Posterior vena cava (tissue), 2 donors: ENCODE measurements at places on chromosomes 3 and 15. TPM values are rescaled to one million over a fixed set of nuclear protein-coding genes. Genes with fewer than 3 reads are reported as not detected.

DNA sequence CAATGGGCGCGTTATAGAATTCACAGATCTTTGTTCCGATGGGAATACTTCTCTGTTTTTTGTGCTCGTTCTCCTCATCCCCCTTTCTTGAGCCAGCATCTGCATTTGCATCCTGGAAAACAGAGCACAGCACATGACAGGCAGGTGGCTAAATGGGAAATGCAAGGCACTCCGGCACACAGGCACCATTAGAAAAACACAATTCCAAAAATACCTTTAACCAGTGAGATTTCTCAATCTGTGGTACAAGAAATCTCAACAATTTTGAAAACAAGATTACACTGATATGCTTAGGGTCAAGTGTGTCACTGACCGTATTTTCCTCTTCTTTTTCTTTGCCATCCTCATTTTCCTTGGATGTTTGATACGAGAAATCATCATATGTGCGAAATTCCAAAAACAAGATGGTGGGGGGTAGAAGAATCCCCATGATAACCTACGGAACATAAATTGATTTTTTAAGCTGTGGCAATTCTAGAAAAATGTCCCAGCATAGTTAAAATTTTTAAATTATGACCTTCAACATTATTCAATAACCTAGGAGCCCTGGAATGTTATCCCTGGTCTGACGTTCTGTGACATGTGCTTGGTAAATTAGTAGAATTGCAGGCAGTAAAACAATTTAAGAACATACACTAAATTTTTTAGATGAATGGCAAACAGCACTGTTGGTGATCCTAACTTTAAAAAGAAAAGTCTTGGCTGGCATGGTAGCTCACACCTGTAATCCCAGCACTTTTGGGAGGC is 46.5 kb upstream of the MTMR10 start:
- no peak for DNase-seq

GRCh38 chr15:66872405-66872804 is 170.4 kb downstream of the SMAD6 start:
- DNase-seq, result no peak

- DNase-seq, result no peak
Observed at GRCh38 chr15:100914876-100915275, 4.3 kb upstream of the LRRK1 start.

DNA sequence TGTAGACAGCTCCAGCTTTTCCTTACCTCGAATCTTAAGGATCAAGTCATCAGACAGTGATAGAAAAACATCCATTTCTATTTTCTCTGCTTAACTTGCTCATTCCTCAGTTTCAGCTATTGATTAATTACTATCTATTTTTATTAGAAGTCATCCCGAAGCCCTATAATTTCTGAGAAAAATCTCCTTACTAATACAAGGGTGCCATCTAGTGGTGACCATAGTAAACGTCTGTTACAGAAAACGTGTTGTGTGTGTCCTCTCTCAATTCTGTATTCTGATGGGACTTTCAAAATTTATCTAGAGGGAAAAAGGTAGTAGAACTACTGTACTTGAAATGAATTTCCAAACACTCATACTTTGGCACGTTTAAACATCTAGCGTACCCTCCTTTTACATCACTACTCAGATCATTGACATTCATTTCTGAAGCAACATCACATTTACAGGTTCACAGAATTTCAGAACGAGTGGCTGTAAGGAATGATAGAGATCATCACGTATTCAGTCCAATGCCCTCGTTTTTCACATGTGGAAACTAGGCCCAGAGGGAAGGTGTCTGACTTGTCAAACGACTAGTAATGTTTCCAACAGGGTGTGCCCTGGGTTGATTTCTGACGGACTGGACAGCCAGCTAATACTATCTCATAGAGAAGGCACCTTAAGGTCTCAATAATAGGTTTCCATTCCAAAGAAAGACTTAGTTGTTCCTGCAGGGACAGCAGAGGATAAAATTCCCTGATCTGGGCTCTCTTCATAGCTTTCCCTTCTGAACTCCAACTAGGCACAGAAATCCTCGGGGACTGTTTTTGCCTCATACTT is 25.6 kb downstream of the HACD2 start:
- DNase-seq, result no peak

The LRTM1 gene
- total RNA-seq, result not detected

DNA sequence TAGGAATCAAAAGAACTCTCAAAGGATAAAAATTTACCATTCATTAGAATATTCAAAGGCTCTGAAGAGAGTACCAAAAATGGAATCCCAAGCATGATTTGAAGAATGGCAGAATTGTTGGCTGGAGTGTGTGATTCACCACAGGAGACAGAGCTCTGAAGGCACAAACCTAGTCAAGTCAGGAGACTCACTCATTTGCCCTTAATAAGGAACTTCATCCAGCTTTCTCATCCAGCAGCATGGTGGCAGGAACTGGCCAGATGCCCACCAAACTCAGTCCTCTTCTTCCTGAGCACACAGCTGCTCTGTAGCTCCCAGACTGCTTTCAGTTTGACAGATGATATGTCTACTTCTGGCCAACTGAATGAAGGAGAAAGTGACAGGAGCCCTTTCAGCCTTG is 16.5 kb upstream of the HEG1 start:
- DNase-seq, result no peak

GRCh38 chr3:3059645-3060044 is 50.5 kb downstream of the IL5RA start:
- DNase-seq, result no peak

- no peak for DNase-seq
Observed at GRCh38 chr15:83275412-83275811, 9.1 kb downstream of the BNC1 start.

DNA sequence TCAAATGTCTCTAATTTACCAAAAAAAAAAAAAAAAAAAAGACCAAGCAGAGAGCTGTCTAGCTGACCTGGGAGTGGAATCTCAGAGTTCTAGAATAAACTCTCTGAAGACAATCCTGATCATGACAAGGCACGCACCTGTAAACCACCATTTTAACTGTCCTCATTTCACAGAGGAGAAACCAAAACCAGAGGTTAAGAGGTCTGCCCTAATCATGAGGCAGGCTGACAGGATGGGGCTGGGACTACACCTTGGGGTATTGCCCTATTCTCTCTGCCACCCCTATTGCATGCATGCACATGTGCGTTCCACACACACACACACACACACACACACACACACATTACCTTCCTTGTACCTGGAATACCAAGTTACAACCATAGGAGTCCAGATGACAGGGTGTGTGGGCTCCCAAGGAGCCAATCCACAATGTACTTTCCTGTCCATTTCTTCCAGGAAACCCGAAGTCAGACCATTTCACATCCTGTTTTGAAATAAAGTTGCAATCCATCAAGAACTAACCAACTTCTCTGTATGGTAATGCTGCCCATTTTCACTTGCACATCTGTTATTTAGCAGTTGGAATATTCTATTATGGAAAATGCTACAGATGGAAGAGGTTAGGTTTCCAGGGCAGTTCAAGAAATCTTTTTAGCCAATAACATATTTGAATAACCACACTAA is 34.6 kb downstream of the HSPBAP1 start:
- no peak for DNase-seq

The NTRK3 gene
- total RNA-seq, result 94.1 TPM

- no peak for DNase-seq
Observed at GRCh38 chr3:141256820-141257219, 25.2 kb downstream of the PXYLP1 start.

DNA sequence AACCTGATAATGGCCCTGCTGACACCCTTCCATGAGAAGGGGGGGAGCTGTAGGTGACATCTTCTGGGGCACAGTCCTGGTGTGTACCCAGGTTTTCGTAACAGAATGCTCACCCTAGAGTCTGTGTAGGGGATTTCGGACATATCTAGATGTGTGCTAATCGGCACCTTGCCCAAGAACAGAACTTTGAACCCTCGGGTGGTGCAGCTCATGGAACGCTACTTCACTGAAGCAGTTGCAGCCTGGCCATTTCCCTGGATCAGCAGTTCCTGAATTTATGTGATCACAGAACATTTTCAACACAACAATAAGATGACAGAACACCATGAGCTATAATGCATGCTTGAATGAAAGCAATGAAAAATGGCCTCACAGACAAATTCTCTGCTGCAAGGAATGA is 57.5 kb upstream of the MUC13 start:
- no peak for DNase-seq

- no peak for DNase-seq
Observed at GRCh38 chr3:197490098-197491058, 65.4 kb downstream of the BDH1 start.

GRCh38 chr3:16498130-16498890 is 15.2 kb downstream of the RFTN1 start:
- no peak for DNase-seq

DNA sequence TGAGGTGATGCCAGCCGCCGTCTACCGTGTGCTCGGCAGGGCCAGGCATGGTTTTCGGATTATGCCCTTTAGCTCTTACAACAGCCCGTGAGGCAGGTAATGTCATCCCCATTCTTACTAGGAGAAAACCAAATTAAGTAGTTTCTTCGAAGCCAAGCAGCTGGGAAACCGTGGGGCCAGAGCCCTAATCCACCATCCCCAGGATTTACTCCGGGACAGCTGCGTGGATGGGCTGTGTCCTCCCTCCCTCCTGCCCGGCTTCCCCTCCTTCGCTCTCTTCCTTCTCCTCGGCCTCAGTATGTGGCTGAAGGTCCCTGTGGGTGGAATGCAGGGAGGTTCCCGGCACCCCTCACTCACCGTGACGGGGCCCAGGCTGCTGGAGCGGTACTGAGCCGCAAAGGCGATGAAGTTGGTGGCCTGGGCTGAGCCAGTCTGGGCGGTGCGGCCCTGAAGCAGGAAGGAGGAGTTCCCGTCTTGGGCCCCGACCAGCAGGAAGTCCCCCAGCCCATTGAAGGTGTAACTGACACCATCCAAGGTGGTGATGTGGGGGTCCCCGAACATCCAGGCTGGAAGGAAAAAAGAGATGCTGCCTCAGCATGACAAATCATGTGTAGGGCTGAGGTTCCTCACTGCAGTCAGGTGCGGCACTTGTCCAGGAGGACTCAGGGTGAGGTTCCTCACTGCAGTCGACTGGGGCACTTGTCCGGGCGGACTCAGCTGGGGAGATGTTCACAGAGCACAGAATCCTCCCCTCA is 42.5 kb downstream of the MUC20 start:
- peak; percentile 67 for DNase-seq

The RTP3 gene
- total RNA-seq, result not detected

- peak; percentile 82 for DNase-seq
Observed at GRCh38 chr15:77418966-77419835, 703 bp downstream of the PEAK1 start.

DNA sequence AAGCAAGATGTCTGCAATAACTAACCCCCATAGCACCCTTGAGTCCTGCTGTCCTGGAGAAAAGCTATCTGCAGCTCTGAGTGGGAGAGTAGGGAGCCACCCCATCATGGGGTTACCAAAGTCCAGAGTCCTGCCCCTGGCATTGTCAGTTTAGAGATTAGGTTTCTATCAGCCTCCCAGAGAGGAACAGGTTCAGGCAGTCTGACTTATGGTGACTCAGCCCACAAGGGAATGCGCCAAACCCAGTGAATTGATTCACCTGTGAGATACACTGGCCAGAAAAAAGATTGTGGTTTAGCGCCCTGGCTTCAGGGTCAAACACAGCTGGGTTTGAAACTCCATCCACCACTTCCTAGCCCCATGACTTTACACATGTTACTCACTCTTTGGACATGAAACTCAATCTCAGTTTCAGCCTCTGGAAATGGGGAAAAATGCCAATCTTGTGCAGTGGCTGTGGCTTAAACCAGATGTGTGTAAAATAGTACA is 263.6 kb upstream of the HES1 start:
- DNase-seq, result no peak

The INKA1 gene
- 5.9 TPM for total RNA-seq

DNA sequence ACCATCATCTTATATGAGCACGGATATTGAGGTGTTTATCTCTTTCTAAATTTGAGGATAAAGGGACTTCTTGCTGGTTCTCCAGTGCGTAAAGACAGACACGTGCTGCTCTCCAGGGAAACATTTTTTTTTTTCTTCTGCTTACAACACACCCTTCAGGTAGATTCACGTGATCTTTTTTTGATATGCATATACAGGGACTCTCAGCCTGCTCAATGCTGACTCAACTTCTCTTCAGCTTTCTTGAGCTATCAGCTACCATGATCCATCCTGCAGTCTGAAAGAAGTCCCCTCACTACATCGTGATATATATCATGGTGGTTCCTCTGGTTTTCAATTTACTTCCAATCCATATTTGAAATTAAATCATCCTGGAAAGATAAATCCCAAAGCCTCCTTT is 87.1 kb upstream of the SLITRK3 start:
- DNase-seq, result no peak

DNA sequence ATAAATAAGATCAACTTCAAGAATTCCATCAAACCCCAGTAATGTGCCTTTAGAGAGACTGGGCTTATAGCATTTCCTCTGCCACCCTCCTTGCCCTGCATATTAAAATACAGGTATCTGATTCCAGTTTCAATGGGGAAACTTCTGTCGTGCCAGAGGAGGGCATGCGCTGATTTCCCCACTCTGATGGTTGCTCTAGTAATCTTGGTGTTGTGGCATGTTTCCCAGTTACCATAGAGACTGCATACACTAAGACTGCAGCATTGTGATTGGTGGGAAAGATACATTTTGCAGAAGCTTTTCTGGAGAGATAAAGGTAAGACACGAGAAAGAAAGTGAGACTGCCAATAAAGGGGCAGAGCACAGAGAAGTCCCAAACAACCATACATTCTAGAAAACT is 225.6 kb downstream of the TIGIT start:
- no peak for DNase-seq

GRCh38 chr3:5160940-5161858 is 26.3 kb upstream of the EDEM1 start:
- no peak for DNase-seq

GRCh38 chr3:122025296-122025695 is 3.2 kb upstream of the ILDR1 start:
- DNase-seq, result no peak

The C3orf33 gene
- 3.7 TPM for total RNA-seq

- no peak for DNase-seq
Observed at GRCh38 chr3:127590282-127590592, 296 bp downstream of the TPRA1 start.

GRCh38 chr3:67017211-67017610 is 19.1 kb downstream of the KBTBD8 start:
- DNase-seq, result no peak

The NMNAT3 gene
- 4.3 TPM for total RNA-seq

GRCh38 chr3:189167027-189167766 is 4.6 kb upstream of the TPRG1 start:
- DNase-seq, result no peak

- no peak for DNase-seq
Observed at GRCh38 chr15:69000091-69000490, 14.4 kb upstream of the NOX5 start.

DNA sequence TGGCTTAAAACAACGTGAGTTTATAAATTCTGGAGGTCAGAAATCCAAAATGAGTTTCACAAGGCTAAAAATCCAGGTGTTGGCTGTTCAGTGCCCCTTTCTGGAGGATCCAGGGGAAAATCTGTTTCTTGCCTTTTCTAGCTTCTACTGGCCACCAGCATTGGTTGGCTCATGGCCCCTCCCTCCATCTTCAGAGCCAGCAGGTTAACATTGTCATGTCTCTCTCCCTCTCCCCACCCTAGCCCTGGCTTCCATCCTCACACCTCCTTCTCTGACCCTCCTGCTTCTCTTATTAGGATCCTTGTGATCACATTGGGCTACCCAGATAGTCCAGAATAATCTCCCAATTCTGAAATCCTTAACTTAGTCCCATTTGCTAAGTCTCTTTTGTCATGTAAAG is 32.9 kb upstream of the MGLL start:
- DNase-seq, result no peak
